ENCODE measurements at places on chromosomes 3 and 15. TPM values are rescaled to one million over a fixed set of nuclear protein-coding genes. Genes with fewer than 3 reads are reported as not detected.

DNA sequence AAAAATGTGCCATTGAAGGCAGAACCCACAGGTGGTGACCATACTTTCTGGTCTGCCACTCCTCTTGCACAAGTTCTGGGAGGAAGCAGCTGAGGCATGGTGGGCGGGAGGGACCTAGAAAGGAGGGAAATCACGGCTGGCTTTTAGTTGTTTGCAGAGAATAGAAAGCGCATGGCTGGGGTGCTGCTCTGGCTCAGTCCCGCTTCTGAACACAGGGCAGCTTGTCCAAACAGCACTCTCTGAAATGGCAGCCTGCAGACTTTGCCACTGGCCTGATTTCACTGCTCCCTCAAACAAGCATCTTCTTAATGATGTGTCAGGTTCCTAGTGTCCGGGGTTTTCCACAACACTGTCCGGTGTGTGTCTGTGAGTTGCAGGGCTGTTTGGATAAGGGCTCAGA, 76.7 kb downstream of the AAGAB start:
- peaks cover 35% of the 10 kb centered on the region for H3K4me1 ChIP-seq
- no peak for DNase-seq
- H3K27me3 ChIP-seq: no peaks in the 10 kb centered on the region
- H3K36me3 ChIP-seq: peaks cover 11% of the 10 kb centered on the region

DNA sequence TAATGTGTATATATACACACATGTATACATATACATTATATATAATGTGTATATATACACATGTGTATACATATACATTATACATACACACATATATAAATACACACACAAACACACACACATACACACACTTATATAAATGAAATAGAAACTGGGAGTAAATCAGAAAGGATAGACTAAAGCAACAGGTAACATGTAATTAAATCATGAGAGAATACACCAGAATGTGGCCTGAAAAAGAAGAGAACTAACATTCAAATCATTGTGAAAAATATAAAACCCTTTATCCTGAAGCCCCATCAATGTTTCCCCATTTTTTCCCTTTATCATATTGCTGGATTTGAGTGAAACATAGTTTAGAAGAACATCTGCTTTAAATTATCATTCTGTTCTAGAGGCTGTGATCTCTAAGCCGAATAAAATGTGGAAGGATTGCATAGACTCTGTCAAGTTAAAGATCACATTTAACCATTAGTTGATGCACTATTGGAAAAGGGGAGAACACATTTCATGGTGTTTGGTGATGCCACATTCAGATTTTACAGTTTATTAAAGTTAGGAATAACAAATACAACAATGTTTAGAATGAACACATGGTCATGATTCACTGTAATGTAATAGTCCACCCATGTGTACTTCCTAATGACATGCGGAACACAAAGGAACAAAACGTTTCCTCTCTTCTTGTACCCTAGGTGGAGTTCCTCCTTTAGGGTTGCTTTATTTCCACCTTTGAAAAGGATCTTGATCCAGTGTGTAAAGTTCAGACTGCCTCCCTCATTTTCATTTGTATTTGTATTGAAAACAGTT, 12.5 kb upstream of the THRB start:
- H3K4me3 ChIP-seq: no peak overlapping the region
- no peak overlapping the region for H3K27ac ChIP-seq
- DNase-seq: no peak
- H3K36me3 ChIP-seq: no peaks in the 10 kb centered on the region

- peaks cover 67% of the 10 kb centered on the region for H3K27me3 ChIP-seq
- H3K4me3 ChIP-seq: no peak overlapping the region
- H3K36me3 ChIP-seq: peaks cover 6% of the 10 kb centered on the region
- no peak for DNase-seq
Observed at GRCh38 chr3:181730934-181731333, 19.2 kb downstream of the SOX2 start.

The GRAMD1C gene
- 0.61 TPM for total RNA-seq

The NOX5 gene
- total RNA-seq: not detected

The ITGA11 gene
- 1.7 TPM for total RNA-seq
